ENCODE measurements at places on chromosomes 12 and 14. TPM values are rescaled to one million over a fixed set of nuclear protein-coding genes. Genes with fewer than 3 reads are reported as not detected.

Gene TAS2R42
- total RNA-seq: not detected

- no peak for DNase-seq
Measured at GRCh38 chr12:124440841-124441381, 126.5 kb downstream of the NCOR2 start.

- peak; percentile 40 for DNase-seq
Measured at GRCh38 chr12:32302218-32303173, 96.9 kb upstream of the FGD4 start.

Gene CKAP4
- total RNA-seq: 67.8 TPM

Gene EXOC3L4
- total RNA-seq: 0.30 TPM

Measured in WTC11 (cell line).